ENCODE measurements at places on chromosomes 2 and 18.

- DNase-seq, result no peak
Observed at GRCh38 chr2:199462347-199462955, 4.7 kb upstream of the SATB2 start.

DNA sequence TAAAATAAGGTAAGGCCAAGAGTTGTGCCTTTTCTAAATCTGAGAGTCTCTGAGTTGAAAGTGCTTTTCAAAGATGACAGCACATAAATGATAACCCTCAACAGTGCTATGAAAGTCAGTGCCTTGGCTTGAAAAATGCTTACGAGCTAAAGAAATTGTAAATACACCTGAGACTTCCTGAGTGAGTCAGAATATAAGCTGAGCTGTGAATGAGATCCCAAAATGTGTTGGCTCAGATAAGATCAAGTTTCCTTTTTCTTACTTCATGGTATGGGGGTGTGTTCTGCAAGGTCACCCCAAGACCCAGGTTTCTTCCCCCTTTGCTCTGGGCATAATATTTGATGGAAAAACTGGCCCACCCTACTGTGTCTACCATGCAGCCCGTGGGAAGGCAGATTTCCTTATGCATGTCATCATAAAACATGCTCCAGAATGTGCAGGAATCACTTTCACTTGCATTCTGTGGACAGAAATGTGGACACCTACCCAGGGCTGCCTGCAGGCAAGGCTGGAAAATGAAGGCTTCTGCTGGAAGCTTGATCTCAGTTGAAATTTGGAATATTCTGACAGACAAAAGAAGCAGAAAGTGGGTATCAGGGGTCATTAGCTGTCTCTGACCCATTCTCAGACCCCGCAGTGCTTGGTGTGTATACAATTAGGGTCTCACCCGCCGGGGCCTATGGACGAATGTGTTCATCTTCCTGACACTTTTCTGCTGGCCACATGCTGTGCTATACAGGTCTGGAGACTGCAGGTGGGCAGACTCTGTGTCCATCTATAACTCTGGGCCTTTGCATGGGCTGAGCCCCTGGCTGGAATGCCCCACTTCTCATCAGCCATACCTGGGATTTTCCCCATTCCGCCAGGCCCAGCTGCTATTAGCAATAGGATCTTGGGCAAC is 212.6 kb downstream of the SH3RF3 start:
- no peak for DNase-seq

DNA sequence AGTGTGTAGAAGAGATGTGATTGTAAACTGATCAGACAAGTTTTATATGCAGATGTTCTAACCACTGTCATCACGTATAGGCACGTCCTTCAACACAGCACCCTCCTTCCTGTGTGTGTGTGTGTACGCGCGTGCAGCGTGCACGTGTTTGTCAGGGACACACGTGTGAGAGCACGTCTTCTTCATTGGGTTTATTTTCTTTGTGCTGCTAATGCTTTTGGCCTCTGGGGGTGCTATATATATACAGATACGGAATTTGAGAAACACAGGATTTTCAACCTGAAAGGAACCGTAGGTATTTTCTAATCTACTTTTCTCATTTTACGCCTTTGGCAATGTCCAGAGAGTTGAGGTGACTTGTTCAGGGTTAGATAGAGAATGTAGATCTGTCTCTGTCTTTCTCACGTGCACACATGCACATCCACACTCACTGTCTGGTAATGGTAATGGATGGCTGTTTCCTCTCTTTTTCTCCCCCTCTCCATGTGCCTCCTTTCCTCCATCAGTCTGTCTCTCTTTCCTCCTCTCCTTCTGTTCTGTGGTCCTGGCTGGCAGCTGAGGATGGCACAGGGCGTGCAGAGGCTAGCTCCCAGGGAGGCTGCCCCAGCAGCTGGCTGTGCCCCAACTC is 13.4 kb upstream of the CELF4 start:
- DNase-seq, result peak; percentile 48

DNA sequence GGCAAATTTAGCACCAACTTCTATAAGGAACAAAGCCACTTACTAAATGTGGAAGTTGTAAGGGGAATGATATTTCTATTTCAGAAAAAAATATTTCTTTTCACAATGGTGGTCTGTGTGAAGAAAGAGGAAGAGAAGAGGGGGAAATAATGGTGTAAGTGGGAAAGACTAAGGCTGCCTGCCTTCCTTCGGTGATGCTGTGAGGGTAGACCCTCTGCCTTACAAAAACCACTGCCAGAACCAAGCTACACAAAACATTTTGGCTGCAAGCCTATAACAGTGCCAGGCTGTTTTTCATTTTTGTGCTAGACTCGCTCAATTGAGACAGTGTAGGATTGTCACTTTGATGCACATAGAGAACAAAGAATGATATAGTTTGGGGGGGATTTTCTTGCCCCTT is 286.6 kb downstream of the ZEB2 start:
- no peak for DNase-seq

GRCh38 chr2:55112229-55113031 is 62.2 kb upstream of the RTN4 start:
- DNase-seq, result peak; percentile 76

DNA sequence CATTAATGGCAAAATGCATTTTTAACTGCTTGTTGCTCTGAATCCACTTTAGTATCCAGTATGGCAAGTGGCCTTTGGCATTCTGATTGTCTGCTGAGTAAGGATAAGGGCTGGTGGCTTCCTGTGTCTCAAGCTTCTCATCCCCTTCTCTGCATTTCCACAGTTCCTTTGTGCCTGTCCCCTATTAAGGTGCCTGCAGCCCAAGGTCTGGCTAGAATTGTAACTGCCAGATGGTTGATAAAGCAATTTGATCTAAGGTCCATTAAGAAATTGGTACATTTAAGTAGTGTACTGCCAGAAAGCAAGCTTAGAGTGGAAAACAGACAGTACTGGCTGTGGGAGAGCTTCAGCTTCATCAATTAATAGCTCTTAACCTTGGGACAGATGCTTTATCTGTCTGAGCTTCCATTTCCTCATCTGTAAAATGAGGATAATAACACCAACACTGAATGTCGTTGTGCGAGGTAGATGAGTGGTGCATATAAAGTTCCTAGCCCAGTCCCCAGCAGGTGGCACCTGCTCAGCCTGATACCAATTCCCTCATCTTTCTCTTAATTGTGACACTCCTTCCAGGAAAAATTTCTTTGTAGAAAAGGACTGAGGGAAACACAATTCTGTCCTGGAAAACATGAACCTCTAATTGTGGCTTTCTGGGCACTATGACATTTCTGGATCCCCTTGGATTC is 570.6 kb upstream of the GCFC2 start:
- no peak for DNase-seq

GRCh38 chr2:170344663-170345346 is 166.9 kb downstream of the MYO3B start:
- no peak for DNase-seq

DNA sequence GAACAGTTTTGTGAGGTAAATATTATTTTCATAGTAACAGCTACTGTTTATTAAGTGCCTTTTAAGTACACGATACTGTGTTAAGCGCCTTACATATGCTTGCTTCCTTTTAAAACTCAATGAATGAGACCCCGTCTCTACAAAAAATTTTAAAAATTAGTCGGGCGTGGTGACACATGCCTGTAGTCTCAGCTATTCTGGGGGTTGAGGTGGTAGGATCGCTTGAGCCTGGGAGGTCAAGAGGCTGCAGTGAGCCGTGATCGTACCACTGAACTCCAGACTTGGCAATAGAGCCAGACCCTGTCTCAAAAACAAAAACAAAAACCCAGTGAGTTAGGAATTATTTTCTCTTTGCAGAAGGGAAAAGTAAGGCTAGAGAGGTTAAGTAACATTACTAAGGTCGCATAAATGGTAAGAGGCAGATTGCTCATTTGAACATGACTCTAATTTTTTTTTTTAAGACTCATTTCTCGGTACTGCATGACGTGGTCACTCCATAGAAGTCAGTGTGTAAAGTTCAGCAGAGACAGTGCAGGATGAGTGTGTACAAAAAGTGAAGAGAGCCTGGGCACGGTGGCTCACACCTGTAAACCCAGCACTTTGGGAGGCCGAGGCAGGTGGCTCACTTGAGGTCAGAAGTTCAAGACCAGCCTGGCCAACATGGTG is 1.1 kb downstream of the METAP1D start:
- DNase-seq, result no peak

DNA sequence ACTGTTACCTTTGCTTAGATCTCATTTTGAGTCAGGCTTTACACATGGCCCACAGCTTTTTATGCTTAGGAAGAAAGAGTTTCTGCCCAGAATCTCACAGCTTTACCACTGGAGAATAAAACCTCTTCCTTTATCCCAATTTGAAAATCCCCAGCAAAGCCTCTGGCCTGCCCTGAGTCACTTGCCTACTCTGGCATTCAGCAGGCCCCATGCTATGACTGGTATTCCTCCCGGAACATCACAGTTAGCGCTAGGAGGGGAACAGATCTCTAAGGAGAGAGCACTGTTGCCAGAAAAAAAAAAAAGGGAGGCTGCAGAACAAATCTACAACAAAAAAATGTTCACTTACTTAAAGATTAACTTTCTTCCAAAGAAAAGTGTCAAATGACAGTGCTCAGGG is 152.9 kb upstream of the DNMT3A start:
- DNase-seq, result no peak

- DNase-seq, result peak; percentile 70
Observed at GRCh38 chr18:22674272-22674671, 256.6 kb upstream of the CTAGE1 start.

DNA sequence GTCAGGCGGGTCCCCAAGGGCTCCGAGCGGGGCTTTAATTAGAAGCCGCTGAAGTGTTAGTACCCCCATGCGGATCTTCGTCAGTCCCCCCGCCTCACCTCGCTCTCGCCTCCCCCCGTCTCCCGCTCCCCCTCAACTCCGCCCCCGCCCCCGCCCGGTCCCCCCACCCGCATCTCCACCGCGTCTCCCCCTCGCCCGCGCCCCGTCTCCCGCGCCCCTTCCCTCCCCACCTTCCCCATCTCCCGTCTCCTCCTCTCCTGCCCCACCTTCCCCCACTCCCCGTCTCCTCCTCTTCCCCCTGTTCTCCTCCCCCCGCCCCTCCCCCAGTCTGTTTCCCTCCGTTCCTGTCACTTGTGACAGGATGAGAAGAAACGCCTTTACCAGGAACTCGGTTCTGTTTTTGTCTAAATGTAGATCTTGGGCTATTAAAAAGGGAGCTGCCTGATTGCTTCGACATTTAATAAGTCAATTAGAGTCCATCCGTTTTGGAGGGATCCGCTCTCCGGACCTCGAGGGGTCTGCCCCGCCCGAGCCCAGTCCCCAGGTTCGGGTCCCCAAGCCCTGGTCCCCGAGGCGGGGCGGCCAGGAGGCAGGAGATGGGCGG is 969 bp upstream of the ALKAL2 start:
- DNase-seq, result no peak

DNA sequence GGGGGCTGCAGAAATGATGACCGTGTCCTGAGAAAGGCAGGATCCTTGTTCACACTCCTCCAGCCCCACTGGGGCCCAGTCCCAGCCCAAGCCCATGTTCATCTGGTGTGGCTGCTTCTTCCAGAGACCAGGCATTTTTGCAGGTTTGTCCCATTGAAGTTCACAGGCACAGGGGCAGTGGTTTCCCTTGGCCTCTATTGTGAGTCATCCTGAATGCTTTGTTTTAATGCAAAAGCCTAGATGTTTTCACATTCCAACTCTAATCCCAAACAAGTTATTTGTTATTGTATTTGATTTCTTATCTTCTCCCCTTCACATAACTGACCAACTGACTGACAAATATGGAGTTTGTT is 426.4 kb upstream of the ID2 start:
- DNase-seq, result peak; percentile 31

GRCh38 chr2:126885751-126886210 is 12.9 kb upstream of the TEX51 start:
- DNase-seq, result peak; percentile 31

DNA sequence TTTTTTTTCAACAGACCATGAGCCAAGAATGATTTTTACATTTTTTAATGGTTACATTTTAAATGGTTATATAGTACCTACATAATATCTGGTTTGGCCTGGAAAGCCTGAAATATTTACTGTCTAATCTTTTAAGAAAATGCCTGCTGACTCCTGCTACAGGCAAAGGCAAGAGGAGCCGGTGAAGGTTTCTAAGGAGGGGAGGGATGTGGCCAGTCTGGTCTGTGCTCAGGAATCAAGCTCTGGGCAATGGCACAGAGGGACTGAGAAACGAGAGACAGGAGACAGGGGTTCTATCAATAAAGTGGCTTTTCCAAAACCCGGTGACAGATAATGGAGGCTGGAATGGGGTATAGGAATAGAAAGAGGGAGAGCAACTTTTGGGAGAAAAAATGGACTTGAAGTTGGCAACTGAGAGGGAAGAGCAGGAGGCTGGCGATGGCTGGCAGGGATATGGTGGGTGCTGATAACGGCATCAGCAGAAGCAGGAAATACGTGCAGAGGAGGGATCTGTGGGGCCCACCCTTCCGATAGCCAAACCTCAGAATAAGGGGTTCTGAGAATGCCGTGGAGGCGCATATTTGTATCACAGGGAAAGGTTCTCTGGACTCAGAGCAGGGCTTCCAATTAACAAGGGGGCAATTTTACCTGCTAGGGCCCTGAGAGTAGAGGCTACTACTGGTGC is 64.0 kb upstream of the DNMT3A start:
- no peak for DNase-seq

- no peak for DNase-seq
Observed at GRCh38 chr2:95305380-95306061, 8.4 kb downstream of the KCNIP3 start.

DNA sequence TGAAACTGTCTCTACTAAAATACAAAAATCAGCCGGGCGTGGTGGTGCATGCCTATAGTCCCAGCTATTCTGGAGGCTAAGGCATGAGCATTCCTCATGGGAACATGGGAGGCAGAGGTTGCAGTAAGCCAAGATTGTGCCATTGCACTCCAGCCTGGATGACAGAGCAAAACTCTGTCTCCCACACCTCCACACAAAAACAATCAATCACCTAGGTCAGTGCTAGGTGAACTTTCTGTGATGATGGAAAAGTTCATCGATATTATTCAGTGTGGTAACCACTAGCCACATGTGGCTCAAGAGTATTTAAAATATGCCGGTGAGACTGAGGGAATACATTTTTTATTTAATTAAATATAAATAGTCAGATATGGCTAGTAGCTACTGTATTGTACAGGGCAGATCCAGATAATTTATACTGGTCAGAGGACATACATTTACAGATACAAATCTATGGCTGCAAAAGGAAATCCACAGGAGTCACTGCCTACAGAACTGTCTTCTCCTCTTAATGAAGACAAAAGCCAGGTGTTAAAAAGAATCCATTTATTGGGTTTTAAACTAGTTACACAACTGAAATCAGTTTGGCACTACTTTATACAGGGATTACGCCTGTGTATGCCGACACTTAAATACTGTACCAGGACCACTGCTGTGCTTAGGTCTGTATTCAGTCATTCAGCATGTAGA is 3.9 kb upstream of the GPR75 start:
- no peak for DNase-seq

DNA sequence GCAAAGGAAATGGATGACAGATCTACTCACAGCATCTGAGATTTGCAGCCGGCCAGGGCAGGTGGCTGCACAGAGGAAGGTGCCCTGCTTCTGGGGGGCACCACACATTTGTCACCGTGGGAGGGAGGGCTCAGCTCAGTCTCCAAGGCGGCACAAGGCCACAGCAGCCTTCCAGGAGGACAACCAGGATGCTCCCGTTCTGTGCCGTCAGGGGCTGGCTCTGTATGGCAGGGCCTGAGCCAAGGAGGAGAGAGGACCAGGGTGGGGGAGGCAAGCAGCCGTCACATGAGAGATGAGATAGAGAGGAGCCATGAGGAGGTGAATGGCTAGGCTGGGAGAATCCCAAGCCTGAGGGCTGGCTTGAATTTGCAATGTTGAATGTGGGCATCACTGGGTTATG is 4.6 kb upstream of the BOK start:
- no peak for DNase-seq

- DNase-seq, result no peak
Observed at GRCh38 chr2:240581811-240582210, 4.7 kb upstream of the CAPN10 start.
